ENCODE measurements at places on chromosomes 7 and 10. TPM values are rescaled to one million over a fixed set of nuclear protein-coding genes. Genes with fewer than 3 reads are reported as not detected.

ARHGAP22 gene
- not detected for total RNA-seq

CYP2W1 gene
- not detected for total RNA-seq

VIPR2 gene
- 2.2 TPM for total RNA-seq

ABCC2 gene
- 1.3 TPM for total RNA-seq

SRRM3 gene
- total RNA-seq: not detected

NUDT13 gene
- 0.86 TPM for total RNA-seq

All from T-helper 2 cell treated with Interferon-gamma antibody and Interleukin-4, amounts not matched to agents 100 ng/mL and 5 ng/mL, for 36 hours (primary cell).